NCI-H1930 (cell line): ENCODE measurements at places on chromosomes 7 and 10.

DNA sequence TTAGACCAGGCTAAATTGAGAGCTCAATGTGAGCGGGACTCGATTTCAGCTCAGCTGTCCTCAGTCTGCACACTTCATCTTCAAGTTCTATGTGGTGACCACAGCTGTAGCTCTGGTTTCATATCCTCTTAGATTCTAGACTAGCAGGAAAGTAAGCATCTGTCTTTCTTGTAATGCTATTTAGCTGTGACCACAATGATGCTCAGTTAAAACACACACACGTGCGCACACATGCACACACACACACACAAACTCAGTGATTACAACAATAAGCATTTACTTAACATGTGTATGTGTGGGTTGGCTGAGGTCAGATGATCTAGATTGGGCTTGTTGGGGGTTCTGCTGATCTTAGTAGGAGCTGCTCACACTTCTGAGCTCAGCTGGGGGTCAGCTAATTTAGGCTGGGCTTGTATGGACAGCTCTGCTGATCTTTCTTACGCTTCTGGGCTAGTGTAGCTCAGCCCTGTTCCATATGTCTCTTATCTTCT lies 82.5 kb downstream of the ZNF365 start:
- DNase-seq = no peak

GRCh38 chr10:28403090-28403489 lies 100.2 kb upstream of the MPP7 start:
- DNase-seq = no peak

DNA sequence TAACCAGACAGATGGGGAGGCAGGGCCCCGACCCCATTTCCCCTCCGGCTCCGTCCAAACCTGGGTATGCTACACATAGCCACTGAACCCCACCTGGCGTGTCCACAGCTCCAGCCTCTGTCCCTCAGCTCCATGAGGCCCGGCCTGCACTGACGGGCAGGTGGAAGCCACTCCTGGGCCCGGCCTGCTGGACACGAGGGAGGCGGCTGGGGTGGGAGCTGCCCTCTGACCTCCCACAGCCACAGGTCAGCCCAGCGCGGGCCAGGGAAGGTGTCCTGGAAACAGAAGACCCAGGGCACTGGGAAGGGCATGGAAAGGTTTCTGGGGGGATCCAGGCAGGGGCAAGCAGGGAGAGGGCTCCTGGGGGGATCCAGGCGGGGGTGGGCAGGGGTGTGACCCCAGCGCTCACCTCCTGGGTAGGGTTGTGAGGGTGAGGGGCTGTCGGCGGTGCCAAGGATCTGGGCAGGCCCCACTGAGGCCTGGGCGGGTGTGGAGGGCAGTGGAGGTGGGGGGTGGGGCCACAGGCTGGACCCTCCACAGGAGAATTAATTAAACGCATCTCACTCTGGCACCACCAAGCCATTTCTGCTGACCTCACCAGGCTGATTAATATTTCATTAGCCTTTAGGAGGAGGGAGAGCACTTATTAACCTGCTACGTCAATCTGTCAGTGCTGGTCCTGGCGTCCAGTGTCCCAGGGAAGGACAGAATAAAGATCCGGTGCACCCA lies 108.9 kb downstream of the UNCX start:
- DNase-seq = no peak

DNA sequence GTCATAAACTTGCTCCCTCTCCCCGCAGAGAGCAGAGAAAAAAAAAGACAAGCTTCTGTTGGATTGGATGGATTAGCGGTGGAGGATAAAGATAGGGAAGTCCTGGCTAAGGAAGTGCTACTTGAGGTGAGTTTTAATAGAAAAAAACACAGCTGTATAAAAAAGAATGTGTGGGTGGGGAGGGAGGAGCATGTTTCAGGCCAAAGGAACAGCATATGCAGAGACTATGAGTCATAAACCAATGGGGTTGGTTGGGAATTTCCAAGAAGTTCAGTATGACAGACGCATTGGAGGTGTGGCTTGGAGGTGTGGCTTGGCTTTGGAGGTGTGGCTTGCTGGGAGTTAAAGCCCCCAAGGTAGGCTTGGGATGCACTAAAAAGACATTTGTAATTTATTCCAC lies 103.0 kb upstream of the LSM8 start:
- DNase-seq = no peak

DNA sequence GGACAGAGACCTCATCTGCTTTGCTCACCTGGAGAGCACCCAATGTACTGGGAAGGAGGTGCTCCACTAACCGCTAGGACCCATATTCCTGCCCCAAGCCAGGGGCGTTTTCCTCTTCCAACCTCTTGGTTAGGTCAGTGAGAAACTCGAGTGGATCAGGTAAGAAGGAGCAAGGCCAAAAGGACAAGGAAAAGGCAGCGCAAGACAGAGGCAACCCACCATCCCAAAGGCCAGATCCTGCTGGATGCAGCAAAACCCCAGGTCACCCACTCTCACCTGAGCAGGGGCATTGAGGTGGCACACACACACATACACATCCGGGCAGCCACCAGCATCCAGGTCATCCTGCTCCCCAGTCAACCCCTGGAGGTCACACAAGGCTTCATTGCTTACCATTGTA lies 105.1 kb downstream of the GRID1 start:
- DNase-seq = no peak

DNA sequence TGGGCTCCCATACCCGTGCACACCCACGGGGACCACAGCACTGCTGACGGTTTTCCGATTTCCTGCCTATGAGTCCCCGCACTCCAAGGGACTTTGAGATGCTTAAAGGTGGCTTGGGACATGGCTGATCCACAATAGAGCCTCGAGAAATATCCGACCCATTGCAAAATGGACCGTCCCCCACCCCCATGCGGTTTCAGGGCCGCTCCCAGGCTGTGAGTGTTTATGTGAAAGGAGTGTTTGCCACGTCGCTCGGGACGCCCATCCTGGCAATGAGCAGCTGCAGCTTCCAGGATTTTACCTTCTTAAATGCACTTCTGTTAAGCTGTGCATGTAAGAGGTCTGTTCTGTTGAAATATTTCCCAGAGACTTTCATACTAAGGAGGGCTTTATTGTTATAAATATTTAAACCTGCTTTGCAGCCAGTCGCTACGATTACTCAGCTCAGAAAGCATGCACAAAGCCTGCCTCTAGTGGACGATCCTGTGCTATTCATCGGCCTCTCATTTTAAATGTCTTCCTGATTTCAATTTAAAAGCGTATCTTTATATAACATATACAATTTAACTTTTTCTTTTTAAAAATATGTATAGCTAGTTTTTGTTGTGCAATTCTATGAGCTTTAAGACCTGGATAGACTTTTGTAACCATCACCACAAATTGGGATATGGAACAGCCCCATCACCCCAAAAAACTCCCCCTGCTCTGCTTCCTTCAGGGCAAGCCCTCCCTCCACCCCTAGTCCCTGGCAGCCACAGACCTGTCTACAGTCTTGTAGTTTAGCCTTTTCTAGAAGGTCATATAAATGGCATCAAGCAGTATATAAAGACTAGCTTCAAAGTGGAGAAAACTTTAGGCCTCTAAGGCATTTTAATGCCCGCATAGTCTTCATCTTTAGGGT lies 418.3 kb downstream of the PAXIP1 start:
- DNase-seq = no peak

DNA sequence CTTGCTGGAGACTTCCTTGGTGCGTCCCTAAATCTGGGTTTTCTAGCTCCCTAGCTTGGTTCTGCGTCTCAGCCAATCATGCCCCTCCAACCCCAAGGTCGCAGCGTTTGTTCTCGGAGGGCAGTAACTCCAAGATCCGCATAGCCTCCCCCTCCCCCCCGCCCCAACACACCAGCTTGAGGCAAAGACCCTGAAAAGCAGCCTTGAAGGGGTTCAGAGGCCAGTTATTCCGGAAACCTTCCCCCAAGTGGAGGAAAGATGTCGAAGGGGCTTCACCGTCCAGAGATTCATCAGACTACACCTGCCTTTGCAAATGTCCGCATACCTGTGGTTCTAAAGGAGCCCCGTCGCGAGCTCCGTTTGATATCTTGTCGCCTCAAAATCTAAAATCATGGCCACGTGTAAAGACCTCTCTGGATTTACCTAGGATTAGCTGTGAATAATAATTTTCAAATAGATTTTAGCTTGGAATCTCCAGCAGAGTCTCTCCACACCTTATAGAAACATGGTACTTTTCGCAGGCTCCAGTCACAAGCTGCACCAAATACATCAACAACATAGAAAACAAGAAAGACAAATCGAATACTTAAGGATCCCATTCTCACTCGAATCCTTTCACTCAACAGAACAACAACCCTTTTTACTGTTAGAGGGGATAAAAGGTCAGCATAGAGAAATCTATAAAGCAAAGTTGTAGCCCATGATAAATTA lies 7.9 kb downstream of the DLX6 start:
- peak; percentile 42 for DNase-seq

GRCh38 chr10:21141946-21142492 lies 244.9 kb upstream of the NEBL start:
- DNase-seq = no peak
